ENCODE measurements at places on chromosomes 4 and X.

GRCh38 chr4:100075486-100076270 lies 114.6 kb downstream of the DDIT4L start:
- DNase-seq = no peak

DNA sequence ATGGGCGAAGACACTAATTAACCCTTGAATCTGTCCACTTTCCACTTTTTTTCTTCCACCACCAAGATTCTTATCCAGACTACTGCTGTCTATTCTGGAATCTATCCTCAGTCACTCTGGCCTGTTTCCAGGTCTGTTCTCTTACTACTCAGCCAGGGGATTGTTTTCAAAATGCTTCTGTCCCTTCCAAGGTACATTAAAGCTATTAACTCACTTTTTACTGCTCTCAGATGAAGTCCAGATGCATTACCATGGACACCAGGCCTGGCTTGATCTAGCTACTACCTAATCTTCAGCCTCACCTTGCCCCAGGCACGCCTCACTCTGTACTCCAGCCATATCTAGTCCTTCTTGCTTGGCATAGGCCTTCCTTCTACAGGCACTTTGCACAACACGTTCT lies 66.4 kb downstream of the GALNT7 start:
- no peak for DNase-seq

DNA sequence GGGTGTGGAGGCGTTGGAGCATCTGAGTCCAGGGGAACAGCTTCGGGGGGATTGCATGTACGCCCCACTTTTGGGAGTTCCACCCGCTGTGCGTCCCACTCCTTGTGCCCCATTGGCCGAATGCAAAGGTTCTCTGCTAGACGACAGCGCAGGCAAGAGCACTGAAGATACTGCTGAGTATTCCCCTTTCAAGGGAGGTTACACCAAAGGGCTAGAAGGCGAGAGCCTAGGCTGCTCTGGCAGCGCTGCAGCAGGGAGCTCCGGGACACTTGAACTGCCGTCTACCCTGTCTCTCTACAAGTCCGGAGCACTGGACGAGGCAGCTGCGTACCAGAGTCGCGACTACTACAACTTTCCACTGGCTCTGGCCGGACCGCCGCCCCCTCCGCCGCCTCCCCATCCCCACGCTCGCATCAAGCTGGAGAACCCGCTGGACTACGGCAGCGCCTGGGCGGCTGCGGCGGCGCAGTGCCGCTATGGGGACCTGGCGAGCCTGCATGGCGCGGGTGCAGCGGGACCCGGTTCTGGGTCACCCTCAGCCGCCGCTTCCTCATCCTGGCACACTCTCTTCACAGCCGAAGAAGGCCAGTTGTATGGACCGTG lies 2.2 kb downstream of the AR start:
- no peak for DNase-seq

GRCh38 chrX:39749728-39750127 lies 348.0 kb downstream of the BCOR start:
- no peak for DNase-seq

DNA sequence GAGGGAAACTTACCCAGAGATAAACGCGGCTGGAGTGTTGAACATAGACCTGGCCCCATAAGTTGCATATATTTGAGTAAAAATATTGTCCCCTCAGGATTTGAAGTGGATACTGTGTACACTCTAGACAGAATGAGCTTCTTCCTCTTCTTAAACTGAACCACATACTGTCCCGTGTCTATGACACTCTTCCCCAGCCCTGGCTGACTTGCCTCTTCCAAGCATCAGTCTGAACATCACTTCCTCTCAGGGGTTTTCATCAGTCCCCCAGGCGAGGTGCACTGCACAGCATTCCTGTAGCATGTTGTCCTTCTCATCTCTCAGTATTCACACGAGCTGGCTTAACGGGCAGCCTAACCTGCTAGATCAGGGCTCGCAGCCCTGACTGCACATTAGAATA lies 80.5 kb upstream of the TMEM150C start:
- no peak for DNase-seq

DNA sequence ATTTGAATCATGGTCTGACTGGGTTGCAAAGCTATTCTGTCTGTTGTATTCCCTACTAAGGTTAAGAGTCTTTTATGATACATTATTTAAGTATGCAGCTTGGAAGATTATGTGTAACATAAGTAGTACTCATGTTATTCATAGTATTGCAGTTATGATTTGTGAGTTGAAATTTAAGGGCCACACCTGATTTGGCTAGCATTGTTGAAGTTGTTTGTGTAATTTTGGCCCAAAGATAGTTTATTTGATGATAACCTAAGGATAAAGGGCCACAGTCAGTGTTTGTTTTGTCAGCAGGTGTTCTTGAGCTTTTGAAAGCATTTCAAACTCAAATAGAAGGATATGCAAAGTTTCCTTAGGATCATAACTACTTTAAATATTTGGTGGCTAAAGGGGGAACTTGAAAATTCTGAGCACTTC lies 38.9 kb downstream of the NUDT9 start:
- DNase-seq = no peak

- no peak for DNase-seq
Observed at GRCh38 chr4:61886131-61886530, 686.0 kb downstream of the ADGRL3 start.

DNA sequence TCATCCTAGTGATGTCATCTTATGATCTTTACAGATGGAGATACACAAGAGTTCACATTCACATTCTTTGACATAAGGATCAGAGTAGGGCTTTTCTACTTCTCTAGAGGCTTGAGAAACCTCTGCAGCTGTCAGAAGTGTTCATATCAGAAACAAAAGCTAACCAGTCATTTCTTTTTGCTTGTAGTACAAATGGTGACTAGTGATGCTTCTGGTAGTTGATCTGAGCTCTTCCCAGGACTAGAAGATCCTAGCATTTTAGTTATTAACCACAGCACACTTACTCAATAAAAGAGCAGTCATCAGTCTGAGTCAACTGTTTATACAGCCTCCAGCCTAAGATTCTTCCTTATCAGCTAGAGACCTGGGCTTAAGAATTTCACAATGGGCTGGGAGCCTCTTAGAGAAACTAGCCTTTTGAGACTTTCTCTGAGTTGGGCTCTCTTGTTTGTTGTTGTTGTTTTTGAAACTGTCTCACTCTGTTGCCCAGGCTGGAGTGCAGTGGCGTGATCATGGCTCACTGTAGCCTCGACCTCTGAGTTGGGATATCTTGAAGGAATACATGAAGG lies 84.1 kb downstream of the TMEM164 start:
- DNase-seq = no peak

DNA sequence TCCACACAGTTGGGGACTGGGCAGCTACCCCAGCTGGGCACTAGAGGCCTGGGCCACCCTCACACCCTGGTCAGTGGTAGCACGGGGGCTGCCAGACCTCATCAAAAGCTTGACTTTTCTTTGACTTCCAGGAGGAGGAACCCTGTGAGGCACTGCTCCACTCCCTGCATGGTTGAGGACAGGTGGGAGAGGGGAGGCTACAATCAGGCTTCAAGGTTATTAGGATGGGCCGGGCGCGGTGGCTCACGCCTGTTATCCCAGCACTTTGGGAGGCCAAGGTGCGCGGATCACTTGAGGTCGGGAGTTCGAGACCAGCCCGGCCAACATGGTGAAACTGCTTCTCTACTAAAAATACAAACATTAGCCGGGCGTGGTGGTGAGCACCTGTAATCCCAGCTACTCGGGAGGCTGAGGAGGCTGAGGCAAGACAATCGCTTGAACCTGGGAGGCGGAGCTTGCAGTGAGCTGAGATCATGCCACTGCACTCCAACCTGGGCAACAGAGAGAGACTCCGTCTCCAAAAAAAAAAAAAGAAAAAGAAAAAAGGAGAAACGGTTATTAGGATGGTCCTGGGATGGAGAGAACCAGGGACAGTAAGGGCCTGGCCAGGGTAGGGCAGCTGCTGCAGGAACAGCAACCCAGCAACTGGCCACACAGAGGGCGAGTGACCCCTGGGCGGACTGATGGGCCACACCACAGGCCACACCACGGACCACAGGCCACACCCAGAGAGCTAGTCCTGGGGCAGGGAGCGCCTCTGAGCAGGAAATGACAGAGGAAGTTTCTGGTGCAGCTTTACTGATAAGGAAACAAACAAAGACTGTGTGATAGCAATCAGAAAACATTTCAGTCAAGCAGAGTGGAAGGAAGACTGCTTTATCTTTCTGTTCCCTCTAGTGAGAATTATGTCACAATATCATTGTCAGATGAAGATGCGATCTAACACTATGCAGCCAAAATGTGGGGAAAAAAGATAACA lies 20.5 kb upstream of the OPN1LW start:
- no peak for DNase-seq

- no peak for DNase-seq
Observed at GRCh38 chrX:68579810-68580209, 67.7 kb upstream of the STARD8 start.

DNA sequence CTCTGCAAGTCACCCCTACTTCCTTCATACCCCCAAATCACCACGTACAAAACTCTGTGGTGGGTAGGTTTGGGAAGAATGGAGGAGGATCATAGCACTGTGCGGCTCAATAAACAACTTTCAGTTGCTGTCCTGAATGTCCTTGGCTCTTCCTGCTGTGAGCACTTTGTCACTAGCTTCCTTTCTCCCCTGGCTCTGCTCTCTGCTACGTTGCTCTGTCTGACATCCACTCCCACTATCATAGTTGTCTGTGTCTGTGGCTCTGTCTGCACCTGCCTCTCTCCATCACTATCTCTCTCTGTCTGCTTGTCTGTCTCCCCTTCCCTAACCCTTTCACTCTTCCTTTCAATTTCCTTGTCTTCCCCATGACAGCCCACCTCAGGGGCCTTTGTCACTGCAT lies 21.2 kb upstream of the SMPX start:
- no peak for DNase-seq

- DNase-seq = no peak
Observed at GRCh38 chr4:96677499-96677898, 837.6 kb downstream of the PDHA2 start.

- no peak for DNase-seq
Observed at GRCh38 chrX:12013211-12013618, 125.1 kb upstream of the FRMPD4 start.

DNA sequence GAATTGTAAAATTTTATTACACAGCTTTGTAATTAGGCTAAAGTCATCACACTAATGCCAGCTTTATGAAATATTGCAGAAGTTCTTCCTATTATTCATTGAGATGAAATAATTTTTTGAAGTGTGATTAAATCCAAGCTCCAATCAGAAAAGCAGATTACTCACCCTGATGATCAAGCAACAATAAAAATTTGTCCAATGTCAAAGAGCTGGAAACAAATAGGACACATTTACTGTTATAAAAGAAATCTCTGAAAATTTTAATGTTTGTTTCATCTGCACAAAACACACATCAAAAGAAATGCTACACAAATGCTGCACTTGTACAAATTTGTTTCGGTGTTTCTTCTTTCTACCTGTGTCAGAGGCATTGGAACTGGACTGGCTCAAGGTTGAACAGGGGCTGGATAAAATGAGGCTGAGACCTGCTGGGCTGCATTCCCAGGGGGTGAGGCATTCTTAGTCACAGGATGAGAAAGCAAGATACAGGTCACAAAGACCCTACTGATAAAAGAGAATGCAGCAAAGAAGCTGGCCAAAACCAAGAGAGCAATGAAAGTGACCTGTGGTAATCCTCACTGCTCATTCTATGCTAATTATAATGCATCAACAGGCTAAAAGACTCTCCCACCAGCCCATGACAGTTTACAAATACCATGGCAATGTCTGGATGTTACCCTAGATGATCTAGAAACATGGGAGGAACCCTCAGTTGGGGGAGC lies 78.3 kb downstream of the GASK1B start:
- no peak for DNase-seq

- no peak for DNase-seq
Observed at GRCh38 chr4:82247629-82248028, 126.2 kb downstream of the HNRNPD start.

DNA sequence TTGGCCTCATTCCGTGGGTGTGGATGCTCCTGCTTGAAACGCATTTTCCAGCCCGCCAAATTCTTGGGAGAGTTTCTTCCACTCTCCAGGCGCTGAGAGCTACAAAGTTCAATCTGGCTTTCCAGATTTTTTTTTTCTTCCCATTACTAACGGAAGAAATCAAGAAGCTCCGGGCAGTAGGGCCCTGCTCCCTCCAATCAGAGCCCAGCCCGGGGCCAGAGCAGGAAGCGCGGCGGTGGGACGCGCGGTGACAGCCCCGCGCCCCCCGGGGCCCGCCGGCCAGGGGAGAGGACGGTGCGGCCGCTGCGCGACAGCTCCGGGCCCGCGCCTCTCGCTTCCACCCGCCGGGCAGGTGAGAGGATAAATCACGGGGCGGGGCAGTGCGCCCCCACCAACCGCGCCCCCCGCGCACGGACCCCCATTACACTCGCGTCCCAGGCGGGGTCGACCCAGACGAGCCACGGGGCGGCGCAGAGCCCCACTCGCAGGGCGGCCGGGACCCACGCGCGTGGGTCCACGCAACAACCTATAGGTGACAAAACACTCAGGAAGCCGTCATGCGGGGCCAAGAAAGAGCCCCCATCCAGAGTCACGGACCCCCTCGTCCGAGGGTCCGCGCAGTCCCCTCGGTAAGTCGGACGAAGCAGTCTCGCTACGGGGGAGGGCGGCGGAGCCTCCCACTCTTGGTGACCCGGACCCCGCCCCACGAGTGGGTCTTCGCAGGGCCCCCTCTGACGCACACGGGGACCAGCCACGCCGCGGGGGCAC lies 868 bp downstream of the AFAP1 start:
- DNase-seq = no peak

DNA sequence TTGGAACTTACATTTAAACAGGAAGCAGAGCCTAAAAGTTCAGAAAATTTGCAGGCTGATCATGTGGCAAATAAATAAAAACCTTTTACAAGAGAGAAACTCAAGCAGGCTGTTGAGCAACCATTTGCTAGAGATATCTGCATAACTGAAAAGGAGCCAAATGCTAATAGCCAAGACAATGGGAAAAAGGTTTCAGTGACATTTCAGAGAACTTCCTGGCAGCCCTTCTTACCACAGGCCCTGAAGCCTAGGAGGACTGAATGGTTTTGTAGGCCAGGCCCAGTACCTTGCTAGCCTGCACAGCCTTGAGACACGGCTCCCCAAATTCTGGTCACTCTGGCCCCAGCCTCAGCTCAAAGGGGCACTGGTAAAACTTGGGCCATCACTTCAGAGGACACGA lies 945.1 kb downstream of the ADGRL3 start:
- no peak for DNase-seq

- DNase-seq = no peak
Observed at GRCh38 chrX:14884714-14885113, 11.5 kb downstream of the MOSPD2 start.

- DNase-seq = no peak
Observed at GRCh38 chr4:133694416-133694815, 507.2 kb downstream of the PABPC4L start.

- DNase-seq = no peak
Observed at GRCh38 chr4:590313-590841, 14.3 kb upstream of the TMEM271 start.

GRCh38 chr4:101851672-101852071 lies 61.1 kb downstream of the BANK1 start:
- no peak for DNase-seq
